ENCODE measurements at places on chromosomes 12 and 14. TPM values are rescaled to one million over a fixed set of nuclear protein-coding genes. Genes with fewer than 3 reads are reported as not detected.
A peak's percentile ranks its signal among the peaks of the same experiment; 100 is the strongest.

- H3K4me3 ChIP-seq: no peak overlapping the region
- no peaks in the 10 kb centered on the region for H3K36me3 ChIP-seq
- DNase-seq: no peak
- no peaks in the 10 kb centered on the region for H3K27me3 ChIP-seq
- no peaks in the 10 kb centered on the region for H3K4me1 ChIP-seq
These were observed 157.9 kb upstream of the ABCD2 start for GRCh38 chr12:39777465-39777864.

DNA sequence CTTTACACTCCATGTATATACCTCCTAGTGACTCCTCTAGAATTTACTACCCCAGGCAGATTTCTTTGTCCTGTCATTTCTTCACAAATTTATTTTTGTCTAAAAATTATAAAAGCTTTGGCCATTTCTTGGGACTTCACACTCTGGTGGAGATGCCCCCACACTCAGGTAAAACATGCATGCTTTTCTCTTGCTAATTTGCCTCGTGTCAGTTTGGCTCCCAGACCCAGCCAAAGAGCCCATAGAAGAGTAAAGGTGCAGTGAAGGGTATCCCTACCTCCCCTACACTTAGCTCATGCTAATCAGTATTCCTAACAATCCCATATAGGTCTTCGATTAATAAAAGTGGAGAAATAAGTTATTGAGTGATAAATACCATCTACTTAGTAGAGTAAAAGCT lies 256.5 kb upstream of the KRR1 start:
- no peak overlapping the region for H3K4me3 ChIP-seq
- H3K27me3 ChIP-seq: no peaks in the 10 kb centered on the region
- H3K4me1 ChIP-seq: peaks cover 14% of the 10 kb centered on the region
- H3K27ac ChIP-seq: no peak overlapping the region

Gene CEBPE
- not detected for total RNA-seq

DNA sequence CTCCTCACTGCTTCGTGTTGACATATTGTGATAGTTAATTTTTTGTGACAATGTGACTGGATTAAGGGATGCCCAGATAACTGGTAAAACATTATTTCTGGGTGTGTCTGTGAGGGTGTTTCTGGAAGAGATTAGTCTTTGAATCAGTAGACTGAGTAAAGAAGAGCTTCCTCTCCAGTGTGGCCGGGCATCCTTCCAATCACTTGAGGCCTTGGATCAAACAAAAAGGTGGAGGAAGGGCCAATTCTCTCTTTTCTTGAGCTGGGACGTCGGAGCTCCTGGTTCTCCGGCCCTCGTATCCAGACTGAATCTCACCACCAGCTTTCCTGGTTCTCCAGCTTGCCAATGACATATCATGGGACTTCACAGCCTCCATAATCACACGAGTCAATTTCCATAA lies 240.4 kb downstream of the CHST11 start:
- H3K36me3 ChIP-seq: no peaks in the 10 kb centered on the region
- peaks cover 68% of the 10 kb centered on the region for H3K4me1 ChIP-seq
- no peak overlapping the region for H3K4me3 ChIP-seq

- no peaks in the 10 kb centered on the region for H3K27me3 ChIP-seq
- H3K4me3 ChIP-seq: peak overlapping the region; percentile 25
- DNase-seq: peak; percentile 85
- H3K36me3 ChIP-seq: no peaks in the 10 kb centered on the region
- H3K27ac ChIP-seq: peak overlapping the region; percentile 74
These were observed 15.7 kb upstream of the NFKBIA start for GRCh38 chr14:35420036-35420811.

Measured in GM23248 (cell line).